Upper lobe of right lung (tissue), 1 donor: ENCODE measurements at places on chromosomes 3 and 15.
A peak's percentile ranks its signal among the peaks of the same experiment; 100 is the strongest.

DNA sequence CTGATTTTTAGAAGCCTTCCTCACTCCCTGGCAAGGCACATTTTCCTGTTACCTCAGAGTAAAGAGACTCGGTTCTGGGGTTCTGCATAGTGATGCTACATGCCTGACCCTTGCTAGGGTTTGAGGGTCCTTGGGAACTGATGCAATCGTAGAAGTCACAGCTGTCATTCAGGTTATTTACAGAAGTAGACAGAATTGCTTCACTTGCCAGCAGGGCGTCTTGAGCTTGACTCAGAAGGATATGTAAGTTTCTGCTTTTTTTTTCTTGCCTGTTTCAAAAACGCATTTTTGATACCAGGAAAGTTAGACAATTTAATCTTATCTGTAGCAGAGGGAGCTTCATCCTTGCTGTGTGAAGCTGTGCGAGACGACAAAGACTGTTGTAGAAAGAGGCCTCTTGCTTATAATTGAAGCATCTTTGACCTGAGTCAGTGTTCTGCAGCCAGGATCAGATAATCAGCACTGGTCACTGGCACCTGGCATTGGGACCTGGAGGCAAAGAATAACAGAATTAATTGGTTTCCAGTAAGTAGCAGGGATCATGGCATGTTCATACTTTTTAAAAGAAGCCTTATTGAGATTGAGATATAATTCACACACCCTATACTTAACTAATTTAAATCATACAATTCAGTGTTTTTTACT, 24.8 kb downstream of the CACNA1D start:
- DNase-seq = no peak

- DNase-seq = no peak
Observed at GRCh38 chr3:5231487-5231886, 44.0 kb downstream of the EDEM1 start.

DNA sequence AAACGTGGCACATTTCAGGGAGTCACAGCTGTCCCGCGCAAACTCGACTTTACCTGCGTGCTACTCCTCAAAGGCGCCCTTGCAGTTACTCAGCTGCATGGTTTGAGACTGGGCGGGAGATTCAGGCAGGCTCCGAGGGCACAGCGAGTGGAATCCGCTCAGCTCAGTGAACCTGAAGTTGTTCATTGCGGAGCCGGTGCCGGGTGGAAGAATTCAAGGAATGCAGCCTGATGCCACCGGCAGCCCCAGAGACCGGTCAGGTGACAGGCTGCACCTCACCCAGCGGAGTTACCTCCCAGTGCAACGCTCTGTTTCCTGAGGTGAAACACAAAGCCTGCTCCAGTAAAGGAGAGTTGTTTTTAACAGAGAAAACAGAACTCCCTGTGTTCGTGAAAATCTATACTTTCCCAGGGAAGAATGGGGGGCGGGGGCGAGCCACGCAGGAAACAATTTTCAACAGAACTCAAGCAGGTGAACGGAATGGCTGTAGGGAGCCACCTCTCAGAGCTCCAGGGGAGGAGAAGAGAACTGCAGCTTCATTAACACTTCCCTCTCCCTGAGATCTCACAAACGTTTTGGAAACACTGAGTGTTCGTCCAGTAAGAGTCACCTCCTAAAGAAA, 3.8 kb downstream of the VEPH1 start:
- peak; percentile 85 for DNase-seq

GRCh38 chr15:65824941-65825544, 33.0 kb upstream of the DENND4A start:
- no peak for DNase-seq

- DNase-seq = no peak
Observed at GRCh38 chr3:181369637-181370036, 342.1 kb upstream of the SOX2 start.

DNA sequence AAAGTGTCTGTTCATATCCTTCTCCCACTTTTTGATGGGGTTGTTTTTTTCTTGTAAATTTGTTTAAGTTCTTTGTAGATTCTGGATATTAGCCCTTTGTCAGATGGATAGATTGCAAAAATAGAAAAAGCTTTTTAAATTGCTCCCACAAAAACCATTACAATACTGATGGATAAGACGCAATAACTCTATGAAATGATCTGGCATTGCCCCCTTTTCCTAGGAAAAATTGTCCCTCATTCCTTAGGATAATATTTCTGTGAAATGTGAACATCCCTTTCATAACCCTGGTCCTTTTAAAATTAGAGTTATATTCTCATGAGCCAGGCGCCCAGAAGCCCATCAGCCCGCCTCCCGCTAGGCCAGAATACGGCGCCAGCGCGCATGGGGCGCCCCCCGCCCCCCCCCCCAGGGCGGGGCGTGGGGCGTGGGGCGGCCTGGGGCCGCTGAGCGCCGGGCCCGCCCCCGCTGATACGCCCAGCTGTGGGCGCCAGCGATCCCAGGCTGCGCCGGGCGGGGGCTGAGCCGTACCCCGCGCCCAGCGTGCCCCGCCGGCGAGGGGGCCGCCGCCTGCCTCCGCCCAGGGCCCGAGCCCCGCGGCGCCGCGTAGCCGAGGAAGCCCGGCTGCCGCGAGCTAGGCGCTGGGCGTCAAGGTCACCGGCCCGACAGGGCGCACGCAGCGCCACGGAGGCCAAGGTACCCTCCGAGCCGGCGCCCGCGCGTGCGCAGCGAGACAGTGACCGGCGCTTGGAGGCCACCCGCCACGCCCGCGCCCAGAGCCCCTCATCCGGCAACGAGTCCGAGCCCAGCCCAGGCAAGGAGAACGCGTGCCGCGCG, 11.1 kb upstream of the ROPN1B start:
- no peak for DNase-seq

DNA sequence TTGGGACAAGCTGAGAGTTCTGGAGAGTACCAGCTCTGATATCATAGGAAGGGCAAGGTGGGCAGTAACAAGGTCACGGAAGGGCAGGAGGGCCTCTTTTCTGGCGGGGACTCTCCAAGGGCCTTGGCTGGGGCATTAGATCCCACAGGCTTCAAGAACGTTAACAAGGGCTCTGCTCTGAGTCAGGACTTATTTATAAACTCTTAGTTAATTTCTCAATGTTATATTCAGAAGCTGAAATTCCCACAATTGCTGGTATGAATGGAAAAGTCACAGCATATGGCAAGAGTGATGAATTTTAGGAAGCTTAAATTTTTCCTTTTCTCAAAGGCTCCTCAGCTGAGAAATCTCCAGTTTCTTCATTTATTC, 320.2 kb upstream of the TBC1D5 start:
- no peak for DNase-seq

GRCh38 chr3:194572143-194572789, 61.0 kb downstream of the TMEM44 start:
- DNase-seq = peak; percentile 74

DNA sequence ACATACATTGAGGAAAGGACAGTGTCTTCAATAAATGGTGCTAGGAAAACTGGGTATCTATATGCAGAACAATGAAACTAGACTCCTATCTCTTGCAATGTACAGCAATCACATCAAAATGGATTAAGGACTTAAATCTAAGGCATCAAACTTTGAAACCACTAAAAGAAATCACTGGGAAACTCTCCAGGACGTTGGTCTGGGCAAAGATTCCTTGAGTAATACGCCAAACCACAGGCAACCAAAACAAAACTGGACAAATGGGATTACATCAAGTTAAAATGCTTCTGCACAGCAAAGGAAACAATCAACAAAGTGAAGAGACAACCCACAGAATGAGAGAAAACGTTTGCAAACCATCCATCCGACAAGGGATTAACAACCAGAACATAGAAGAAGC, 14.5 kb downstream of the LAMP3 start:
- no peak for DNase-seq

GRCh38 chr3:85567071-85567676, 608.4 kb downstream of the CADM2 start:
- no peak for DNase-seq

DNA sequence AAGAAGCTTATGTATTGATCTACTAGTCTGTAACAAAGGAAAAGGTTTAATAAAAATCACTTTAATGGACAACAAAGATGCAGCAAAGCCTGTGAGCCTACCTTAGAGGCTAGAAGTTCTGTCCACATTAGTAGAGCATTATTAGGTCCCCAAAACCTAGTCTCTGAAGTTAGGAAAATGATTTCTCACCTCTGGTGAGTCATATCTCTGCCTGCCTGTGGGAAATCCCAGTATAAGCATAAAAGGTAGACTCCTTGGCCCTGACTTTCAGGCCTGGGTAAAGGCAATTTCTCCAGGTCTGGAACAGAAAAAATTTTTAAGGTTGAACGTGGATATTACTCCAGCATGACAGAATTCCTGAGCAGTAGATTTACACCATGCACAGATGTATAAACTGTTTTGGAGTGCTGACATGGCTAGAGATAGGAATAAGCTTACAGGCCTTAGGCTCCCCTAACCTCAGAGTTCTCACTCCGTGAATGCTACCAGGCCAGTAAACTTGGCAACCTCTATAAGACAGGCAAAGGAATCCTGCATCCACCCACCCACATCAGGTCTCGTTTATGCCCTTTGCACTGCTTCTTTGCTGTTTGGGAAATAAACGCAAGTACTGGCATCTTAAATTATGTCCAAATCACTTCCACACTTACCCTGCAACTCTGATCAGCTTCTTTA, 104.1 kb downstream of the SERPINI1 start:
- DNase-seq = no peak

- DNase-seq = no peak
Observed at GRCh38 chr3:40432793-40433192, 24.3 kb upstream of the RPL14 start.

- DNase-seq = no peak
Observed at GRCh38 chr3:47635536-47635935, 56.9 kb upstream of the CSPG5 start.

DNA sequence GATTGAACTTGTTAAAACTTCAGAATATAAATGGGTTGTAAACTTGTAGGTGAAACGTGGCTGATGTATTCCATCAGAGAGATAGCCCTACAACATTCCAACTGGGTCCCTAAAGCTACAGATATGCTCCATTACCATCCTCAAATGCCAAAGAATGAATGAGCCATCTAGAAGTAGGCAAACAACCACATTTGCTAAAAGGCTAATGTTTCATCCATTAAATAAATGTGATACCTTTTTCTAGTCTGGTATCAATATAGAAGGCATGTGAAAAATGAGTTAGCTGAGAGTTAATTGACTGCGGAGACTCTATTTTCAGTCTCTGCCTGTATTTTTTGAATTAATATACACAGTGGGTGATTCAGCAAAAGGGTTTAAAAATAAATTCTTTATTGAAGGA, 203.8 kb downstream of the RBMS3 start:
- no peak for DNase-seq

DNA sequence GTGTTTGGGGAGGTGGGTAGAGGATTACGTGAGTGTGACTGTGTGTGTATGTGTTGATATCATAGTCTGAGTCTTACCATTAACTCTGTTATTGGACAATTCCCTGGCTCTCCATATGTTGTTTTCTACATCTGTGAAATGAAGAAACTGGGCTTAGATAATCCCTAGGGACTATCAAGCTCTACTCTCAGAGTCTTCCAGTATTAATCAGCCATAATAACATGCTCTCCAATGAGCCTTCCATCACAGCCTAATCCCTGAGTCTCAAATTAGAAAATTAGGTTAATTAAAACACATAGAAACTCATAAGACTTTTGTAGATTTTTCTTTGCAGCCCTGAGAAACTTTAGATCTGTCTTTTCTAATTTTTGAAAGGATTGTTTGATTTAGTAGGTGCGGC, 404.2 kb upstream of the RARB start:
- no peak for DNase-seq

DNA sequence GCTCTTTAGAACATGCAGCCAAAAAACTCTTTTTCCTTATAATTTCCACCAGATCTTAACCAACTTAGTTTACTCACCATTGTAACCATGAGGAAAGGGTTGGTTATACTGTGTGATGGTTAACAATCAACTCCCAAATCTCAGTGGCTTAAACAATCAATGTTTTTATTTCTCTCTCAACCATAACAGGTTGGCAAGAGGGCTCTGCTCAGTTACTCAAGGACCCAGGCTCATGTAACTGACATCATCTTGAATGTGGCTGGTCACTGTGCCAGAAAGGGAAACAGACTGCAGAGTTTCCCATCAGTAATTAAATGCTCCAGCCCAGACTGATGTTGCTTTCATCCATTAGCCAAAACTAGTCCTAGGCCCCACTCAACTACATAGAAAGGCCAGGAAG, 69.0 kb downstream of the ANKRD28 start:
- DNase-seq = no peak

DNA sequence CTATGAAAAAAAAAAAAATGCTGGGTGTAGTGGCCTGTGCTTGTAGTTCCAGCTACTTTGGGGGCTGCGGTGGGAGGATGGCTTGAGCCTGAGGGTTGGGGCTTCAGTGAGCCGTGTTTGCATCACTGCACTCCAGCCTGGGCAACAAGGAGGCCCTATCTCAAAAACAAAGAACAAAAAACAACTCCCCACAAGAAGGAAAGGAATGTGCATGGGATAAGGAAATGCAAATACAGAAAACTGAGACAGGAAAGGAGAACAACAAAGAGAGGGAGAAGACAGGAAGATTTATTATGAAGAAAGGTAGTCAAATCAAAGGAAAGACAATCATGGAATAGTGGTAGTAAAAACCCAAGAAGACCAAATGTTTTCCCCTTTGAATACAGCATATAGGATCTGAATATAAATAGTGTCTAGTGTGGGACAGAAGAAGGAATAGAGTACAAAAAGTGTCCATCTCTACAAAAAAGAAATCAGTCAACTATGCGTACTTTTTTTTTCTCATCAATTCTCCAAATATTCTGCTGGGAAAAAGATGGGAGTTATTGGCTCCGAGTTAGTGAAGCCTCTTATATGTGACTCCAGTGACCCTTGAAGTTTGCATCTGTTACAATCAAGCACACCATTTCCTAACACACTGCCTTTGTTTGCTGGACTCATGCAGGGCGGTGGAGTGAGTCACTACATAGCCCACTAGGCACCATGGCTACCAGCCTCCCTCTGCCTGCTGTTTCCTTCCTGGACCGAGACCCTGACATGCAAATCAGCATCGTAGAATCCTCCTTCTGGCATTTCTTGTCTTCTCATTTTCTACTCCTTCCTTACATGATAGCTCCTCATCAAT, 101.2 kb upstream of the PTX3 start:
- DNase-seq = no peak

- DNase-seq = no peak
Observed at GRCh38 chr3:46021516-46021915, 5.8 kb downstream of the XCR1 start.

- no peak for DNase-seq
Observed at GRCh38 chr15:90343302-90343790, 8.7 kb upstream of the ZNF774 start.

GRCh38 chr15:43483297-43484128, 9.4 kb downstream of the TP53BP1 start:
- DNase-seq = no peak

- no peak for DNase-seq
Observed at GRCh38 chr3:105715372-105715771, 153.4 kb downstream of the CBLB start.
